Pulmonary artery endothelial cell (primary cell): ENCODE measurements at places on chromosomes 2 and 18. TPM values are rescaled to one million over a fixed set of nuclear protein-coding genes. Genes with fewer than 3 reads are reported as not detected.
A peak's percentile ranks its signal among the peaks of the same experiment; 100 is the strongest.

GRCh38 chr2:72127401-72128058 lies 20.1 kb downstream of the CYP26B1 start:
- no peak for DNase-seq

The CHRNG gene
- total RNA-seq = not detected in 2 replicates

- DNase-seq = no peak
These were observed 69.5 kb upstream of the ZSWIM2 start for GRCh38 chr2:186918495-186918894.

DNA sequence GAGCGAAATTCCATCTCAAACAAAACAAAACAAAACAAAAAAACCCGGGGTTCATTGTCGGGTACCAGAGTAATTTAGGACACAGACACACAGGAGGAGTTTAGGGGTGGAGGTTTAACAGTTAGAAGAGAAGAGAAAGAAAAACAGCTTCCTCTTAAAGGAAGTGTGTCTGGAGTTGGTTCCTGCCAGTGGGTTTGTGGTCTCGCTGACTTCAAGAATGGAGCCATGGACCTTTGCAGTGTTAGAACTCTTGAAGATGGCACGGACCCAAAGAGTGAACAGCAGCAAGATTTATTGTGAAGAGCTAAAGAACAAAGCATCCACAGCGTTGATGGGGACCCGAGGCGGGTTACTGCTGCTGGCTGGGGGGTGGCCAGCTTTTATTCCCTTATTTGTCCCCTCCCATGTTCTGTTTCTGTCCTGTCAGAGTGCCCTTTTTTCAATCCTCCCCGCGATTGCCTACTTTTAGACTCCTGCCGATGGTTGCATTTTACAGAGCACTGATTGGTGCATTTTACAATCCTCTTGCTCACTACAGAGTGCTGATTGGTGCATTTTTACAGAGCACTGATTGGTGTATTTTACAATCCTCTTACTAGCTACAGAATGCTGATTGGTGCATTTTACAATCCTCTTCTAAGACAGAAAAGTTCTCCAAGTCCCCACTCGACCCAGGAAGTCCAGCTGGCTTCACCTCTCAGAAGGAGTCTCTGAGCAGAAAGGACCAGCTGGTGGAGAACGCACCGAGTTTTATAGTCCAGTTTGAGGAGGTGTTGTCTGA lies 28.7 kb upstream of the ATP8B1 start:
- DNase-seq = no peak

- no peak for DNase-seq
These were observed 52.2 kb downstream of the C1QL2 start for GRCh38 chr2:119106301-119106897.

The CROCC2 gene
- not detected in 2 replicates for total RNA-seq

The NGEF gene
- total RNA-seq = 0.14 and 3.2 TPM in 2 replicates

GRCh38 chr2:144522897-144523595 lies 3.1 kb upstream of the ZEB2 start:
- DNase-seq = no peak

GRCh38 chr2:74072565-74072964 lies 75.1 kb downstream of the BOLA3 start:
- DNase-seq = no peak

GRCh38 chr2:39975476-39976020 lies 196.5 kb upstream of the THUMPD2 start:
- DNase-seq = no peak

The TRIM43 gene
- not detected in 2 replicates for total RNA-seq

DNA sequence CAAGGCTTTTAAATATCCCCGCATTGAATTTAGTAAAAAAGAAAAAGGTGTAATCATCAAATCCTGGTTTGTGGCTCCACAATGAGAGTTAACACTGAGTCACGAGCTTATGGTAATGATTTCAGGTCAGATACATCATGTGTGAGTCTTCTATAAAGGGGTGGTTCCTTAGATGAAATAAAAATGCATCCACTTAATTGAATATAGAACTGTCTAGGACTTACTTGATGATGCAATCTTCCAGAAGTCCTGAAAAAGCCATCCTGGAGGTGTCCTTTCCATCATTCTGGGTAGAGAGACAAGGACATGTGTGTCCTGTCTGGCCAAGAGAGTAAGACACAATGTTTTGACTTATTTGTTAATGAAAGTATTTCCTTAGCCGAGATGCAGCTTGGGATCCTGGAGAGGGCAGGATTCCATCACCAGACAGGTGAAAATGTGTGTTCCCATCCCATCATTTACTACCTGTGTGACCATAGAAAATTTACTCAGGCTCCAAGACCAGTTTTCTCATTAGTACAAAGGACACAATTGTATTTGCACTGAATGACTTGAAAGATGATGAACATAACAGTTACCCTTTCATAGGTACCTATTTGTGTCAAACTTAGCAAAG lies 1539.8 kb upstream of the PIK3C3 start:
- no peak for DNase-seq

DNA sequence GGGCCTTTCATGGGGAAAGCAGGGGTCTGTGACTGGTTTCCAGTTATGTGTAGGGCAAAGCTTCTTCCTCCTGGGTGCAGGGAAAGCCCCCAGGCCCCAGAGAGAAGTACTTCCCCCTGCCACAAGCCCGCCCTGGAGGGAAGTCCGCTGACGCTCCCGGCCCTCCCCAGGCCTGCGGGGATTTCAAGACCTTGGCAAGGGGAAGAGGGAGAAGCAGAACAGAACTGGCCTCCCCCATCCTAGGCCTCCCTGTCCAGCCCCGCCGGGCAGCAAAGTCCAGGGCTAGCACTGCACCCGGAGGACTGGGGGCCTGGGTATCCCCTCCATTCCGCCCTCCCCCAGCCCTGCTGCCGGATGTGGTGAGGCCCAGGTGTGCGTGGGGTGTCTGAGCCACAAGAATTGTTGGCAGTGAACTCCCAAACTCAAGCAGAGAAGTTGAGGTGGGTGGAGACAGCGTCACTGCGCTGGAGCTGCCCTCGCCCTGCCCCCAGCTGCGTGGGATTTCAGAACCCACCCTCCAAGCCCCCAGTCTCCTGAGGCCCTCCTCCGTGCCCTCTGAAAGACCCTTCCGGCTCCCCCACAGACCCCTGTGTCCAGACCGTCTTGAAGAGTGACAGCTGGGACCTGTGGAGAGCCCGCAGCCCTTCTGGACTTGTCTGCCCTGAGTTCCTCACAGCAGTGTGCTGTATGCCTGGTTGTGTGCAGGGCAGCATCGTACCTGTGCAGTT lies 1.1 kb upstream of the DUSP2 start:
- DNase-seq = no peak

GRCh38 chr18:55384551-55385275 lies 203.3 kb downstream of the TCF4 start:
- DNase-seq = no peak

- DNase-seq = no peak
These were observed 40.9 kb downstream of the MTHFD2 start for GRCh38 chr2:74239346-74239745.

The SOWAHC gene
- 2.6 and 6.4 TPM in 2 replicates for total RNA-seq

DNA sequence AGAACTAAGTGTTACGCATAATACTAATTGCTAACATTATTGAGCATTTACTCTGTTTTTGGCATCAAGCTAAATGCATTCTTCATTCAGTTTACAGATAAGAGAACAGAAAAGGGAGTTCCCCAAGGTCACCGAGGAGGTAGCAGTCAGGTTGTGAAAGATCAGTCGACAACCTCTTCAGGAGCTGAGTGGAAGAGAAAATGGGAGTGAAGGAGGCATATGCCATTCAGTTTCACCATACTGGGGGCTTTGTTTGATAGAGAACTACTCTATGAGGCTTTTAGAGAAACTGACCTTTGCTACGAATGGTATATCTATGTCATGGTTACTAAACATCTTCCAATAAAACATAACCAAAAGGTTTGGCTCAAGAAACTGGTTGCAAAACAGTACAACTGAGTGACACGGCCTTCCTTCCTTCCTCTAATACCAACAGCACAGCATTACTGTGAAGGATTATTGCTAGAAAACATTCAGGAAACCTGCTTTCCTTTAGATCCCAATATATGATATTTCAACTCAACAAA lies 112.1 kb downstream of the RBMS1 start:
- DNase-seq = no peak

DNA sequence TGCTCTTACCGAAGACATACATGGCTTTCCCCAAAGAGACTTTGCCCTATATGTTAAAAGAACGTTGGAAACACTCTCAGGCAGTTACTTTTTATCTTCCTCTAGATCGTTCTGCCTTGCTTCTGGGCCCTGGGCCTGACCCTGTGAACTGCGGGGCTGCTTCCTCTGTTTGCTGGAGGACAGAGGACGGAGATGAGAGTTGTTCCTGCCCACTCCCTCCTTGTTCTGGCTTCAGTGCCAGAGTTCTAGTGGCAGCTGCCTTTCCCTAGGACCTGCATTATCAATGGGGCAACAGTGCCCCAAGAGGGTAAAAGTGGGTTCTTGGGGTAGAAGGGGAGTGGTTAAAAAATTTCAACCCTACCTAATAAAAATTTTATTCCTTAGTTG lies 6.5 kb upstream of the FN1 start:
- no peak for DNase-seq

- peak; percentile 10 for DNase-seq
These were observed 425 bp downstream of the ASB3 start for GRCh38 chr2:53786352-53786704.

DNA sequence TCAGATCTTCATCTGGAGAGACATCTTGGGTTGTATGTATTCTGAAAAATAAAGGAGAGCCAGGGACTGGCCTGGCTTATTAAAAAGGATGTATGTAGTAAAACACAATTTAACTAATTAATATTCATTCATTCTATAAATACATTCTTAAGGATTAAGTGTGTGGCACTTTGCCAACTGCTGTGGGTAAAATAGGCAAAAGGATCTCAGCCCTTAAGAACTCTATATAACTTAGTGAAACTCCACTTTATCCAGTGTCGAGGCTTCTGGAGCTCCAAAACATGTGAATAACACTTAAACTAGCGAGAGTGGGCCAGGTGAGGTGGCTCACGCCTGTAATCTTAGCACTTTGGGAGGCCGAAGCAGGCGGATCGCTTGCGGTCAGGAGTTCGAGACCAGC lies 7.7 kb upstream of the STK39 start:
- DNase-seq = no peak

The RGPD3 gene
- 0.18 and 0.20 TPM in 2 replicates for total RNA-seq

The EMILIN1 gene
- 13.8 and 21.6 TPM in 2 replicates for total RNA-seq

GRCh38 chr2:232537499-232537898 lies 2.0 kb upstream of the CHRNG start:
- no peak for DNase-seq

GRCh38 chr2:160408173-160408958 lies 85.2 kb downstream of the RBMS1 start:
- no peak for DNase-seq

GRCh38 chr18:30485078-30485477 lies 557.5 kb downstream of the DSC3 start:
- DNase-seq = no peak

DNA sequence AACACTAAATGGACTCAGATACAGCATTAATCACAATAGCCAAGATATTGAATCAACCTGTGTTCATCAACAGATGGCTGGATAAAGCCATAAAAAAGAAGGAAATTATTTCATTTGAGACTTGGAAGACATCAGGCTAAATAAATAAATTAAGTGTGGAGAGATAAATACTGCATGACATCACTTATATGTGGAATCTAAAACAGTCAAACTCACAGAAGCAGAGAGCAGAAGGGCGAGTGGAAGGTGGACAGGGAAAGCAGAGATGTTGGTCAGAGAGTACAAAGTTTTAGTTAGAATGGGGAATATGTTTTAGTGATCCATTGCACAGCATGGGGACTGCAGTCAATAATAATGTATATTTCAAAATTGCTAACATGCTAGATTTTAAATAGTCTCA lies 207.2 kb downstream of the VAPA start:
- DNase-seq = no peak

DNA sequence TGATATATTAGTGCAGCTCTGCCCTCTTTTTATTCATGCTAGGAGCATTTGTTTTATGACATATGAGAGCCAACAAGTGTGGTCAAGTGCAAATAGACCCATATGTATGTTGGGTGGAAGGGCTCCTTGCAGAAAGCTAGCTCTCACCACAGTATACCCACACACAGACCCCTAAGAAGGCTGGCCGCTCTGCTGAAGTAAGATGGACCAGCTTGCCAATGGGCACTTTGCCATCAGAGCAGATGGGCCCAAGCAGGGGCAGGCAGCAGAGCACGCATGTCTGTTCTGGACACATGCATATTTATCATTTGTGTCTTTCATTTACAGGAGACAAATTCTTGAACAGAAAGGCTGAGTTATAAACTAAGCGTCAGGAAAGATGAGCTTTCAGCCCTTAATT lies 187.5 kb upstream of the DTNA start:
- DNase-seq = no peak

The CCDC102B gene
- total RNA-seq = 0.28 and 1.7 TPM in 2 replicates

DNA sequence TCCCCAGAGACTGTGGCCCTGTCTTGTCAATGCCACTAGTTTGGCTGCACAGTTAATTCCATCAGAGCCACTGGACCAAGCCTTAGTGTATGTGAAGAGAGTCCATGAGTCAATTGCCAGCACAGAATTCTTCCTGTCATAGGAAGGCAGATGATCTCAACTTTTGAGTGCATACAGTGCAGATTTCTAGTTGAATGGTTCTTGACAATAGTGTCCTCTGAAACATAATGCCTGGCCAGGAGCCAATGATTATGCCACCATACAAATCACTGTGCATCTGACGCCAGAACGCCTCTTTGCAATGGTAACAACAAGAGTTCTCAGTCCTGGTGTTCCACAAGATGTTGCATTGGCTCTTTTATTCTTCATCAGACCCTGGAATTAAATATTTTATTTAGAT lies 7.1 kb downstream of the NEUROD1 start:
- DNase-seq = no peak

GRCh38 chr2:145769011-145769716 lies 1249.2 kb upstream of the ZEB2 start:
- DNase-seq = no peak

The LYPD6 gene
- total RNA-seq = 1.3 and 1.8 TPM in 2 replicates

DNA sequence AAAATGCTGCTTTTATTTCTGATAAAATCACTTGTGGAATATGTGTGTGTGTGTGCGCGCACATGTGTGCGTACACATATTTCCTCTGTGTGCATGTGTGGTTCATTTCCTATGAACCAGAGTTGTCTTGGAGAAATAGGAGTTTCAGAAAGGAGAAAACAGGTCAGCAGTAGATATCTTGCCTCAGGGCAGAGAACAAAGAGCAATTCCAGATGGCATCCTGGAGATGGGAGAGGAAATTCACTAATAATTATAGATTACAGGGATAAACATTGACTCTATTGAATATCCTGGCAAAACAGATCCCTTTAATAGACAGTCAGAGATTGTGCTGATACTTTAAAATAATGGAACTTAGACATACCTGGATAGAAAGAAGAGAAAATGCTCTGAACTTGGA lies 298.0 kb downstream of the TRIB2 start:
- DNase-seq = no peak

DNA sequence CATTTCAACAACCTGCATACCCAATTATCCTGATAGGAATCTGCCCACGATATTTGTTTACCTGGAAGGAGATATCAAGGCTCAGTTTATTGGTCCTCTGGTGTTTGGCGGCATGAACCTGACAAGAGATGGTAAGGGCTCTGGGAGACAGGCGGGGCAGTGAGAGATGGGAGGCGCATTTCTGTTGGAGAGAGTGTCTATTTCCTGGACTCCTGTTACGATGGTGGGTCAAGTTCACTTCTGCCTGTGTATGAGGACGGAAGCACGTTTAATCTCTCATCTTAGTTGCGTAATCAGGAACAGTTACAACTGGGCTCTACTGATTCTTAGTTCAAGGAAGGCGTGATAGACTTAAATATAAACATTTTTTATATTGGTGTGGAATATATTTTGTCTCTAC lies 8.9 kb downstream of the PDCL3 start:
- DNase-seq = no peak

The MDH1B gene
- total RNA-seq = 0.26 and 0.35 TPM in 2 replicates
